ENCODE measurements at places on chromosomes 3 and 15.

DNA sequence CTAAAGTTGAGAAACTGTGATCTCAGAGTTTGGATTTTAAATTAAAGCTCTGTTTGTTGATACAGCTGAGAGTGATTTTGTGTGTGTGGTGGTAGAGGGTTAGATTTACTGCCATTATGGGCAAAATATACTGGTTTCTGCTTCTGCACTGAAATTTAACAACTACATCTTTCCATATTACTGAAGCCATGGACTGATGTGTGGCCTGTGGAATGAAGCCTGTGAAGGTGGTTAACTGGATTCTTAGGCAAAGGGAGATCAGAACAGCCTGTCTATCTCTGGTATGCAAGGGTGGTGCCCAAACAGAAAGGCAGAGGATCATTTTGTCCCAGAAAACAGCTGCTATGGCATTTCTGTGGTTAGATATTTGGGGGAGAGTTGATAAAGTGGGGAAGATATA is 297.3 kb upstream of the THBS1 start:
- DNase-seq, result no peak

DNA sequence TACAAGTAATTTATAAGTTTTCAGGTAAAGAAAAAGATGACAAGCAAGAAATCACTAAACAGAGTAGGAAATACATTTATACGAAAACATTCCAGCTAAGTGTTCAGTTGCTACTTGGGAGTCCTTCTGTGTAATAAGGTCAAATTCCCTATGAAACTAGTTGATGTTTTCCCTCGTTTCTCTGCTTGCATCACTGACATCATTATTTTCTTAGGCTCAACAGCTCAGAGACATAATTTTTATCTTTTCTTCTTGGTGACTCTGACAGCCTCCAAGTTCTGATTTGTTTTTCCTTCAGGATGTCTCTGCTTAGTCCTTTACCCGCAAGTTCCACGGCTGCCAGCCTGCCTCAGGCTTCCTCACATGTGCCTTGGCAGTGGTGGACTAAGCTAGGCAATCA is 173.6 kb downstream of the P3H2 start:
- no peak for DNase-seq

- no peak for DNase-seq
Observed at GRCh38 chr3:193347521-193348501, 30.7 kb downstream of the ATP13A5 start.

DNA sequence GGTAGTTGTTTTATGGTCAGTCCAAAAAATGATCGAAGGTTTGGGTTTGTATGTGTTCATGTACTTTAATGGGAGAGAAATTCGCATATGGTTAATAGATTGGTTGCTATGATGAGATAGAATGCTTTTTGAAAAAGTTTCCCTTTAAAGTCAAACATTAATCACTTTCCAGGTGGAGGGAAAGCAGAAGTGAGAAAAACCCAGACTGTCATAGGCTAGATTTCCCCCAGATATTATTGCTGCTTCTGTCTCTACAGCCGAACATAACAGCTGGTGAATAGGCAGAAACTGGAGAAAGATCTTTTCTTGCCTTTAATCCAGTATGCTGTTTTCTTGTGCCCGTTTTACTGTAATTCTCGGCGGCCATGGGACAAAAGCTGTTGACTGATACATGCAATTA is 287.6 kb downstream of the SOX2 start:
- no peak for DNase-seq

GRCh38 chr3:65846936-65847335 is 191.8 kb downstream of the MAGI1 start:
- DNase-seq, result peak; percentile 25

DNA sequence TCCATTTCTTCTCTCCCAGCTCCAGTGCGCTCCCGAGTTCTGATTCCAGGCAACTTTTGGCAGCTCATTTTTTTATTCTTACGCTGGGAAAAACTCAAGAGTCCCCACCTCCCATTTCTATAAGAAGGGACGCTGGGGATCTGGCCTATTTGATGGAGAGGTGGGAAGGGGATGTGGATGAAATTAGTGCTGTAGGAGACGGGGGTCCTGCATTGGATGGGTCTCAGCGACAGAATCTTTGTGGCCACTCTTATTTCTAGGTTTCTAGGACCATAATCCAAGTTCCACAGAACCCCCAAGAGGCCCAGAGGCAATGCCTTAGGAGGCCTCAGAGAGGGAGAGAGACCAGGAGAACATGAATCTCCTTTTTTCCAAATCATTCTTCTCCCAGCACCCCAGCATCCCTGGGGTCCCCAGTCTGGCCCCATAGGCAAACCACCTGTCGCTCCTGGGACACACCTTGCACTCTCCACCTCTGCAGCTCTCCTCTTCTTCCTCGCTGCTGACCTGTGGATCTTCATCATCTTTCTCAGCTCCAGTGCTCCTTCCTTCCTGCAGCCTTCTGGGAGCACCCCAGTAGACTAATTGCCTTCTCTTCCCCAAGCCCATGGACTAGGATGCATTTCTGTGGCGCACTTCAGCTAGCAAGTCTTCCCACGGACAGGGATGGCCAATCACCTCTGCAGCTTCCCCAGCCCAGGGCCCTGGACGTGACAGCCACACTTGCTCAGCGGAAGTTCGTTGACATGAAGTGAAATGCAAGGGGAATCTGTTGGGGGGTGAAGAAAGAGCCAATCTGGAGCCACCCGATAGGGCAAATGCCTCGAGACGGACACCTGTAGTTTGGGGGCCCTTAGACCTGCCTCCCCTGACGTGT is 100.1 kb upstream of the ALDH1A3 start:
- DNase-seq, result no peak

DNA sequence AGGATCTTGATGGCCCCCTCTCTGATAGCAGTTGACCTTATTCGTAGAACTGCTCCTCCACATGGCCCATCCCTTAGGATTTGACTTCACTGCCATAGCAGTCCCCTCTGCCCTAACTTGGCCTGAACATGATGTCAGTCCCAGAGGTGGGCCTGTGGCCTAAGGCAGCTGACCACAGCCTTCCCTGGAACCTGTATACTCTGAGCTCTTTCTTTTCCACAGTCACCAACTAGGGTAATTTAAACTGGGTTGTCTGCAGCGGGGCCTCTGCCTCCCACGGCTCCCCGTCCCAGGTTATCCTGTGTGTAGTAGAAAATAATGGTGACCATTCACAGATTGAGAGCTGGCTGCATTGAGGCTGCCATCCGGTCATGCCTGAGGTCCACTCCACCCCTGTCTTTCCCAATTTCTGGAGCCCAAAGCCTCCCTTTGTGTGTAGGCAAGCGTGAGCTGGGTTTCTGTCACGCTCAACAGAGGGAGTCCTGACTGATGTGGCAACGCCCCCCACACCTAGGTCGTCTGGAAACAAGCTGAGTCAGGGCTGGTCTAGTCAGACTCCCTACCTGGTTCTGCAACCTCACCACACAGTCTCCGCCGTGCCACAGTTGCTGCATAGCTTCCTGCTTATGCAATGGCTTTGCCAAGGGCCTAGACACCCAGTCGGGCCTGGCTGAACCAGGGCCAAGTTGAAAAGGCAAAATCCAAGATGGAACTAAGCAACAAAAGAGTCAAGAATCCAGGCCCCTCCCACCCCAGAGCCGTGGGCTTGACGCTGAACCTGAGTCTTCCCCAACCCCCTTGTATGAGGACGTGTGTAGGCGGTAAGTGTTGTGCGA is 284.5 kb downstream of the XXYLT1 start:
- DNase-seq, result no peak

- DNase-seq, result no peak
Observed at GRCh38 chr3:66638717-66639116, 137.9 kb upstream of the LRIG1 start.

DNA sequence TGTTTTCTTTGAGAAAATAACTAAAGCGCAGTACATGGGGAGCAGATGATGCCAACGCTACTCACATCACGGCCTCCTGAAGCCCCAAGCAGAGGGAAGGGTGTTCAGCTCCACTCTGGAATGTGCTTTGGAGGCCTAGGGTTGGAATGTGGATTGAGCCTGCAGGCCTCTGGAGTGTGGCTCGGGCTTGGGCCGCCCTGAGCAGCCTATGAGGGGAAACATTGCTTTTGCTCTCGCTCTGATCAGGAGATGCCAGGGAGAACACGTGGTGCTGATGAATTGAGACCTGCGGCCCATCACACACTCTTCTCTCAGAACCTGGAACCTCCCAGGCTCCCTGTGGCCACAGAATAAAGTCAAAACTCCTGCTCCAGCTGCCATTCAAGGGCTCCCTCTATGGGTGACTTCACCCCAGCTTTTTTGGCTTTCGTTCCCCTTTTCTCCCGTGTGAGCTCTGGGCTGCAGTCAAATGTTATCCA is 23.3 kb downstream of the CCDC13 start:
- peak; percentile 28 for DNase-seq

DNA sequence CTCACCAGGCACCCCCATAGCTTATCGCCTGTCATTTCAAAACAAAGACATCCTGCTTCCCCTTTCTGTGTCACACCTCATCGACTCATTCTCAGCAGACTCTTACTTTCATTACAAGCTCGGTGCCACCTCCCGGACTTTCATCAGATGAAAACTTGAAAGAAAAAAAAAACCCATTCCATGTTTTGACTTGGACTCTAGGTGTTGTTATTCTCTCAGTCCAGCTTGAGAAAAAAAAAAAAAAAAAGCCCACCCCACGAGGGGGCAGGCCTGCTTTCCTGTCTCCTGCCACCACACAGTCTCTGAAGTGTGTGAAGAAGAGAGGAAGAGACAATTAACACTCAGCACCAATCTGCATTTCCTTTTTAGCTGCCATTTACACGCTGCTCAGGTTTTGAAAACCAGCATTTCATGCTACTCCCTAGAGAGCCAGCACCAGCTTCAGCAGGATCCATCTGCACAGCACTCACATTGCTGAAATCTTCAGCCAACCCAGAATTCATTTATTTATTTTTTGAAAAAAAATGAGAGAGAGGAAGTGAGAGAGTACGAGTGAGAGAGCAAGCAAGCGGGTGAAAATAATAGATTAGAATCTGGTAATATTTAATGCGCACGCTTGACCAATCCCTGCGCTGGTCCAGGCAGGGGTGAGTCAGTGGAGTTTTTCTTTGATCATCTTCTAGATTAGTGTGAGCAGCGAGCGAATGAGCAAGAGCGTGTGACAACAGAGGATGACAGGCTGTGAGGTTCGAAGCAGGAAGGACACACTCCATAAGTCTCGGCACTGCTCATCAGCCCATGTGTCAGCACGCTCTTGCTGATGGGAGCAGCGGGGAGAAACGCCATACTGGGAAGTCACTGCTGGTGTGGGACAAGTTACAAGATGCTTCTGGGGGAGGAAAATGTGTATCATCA is 23.5 kb downstream of the ZNF80 start:
- DNase-seq, result peak; percentile 97

GRCh38 chr15:40097096-40097967 is 11.3 kb downstream of the BMF start:
- no peak for DNase-seq
